Umbilical cord (tissue), 2 donors: ENCODE measurements at places on chromosomes 3 and 15.
A peak's percentile ranks its signal among the peaks of the same experiment; 100 is the strongest.

DNA sequence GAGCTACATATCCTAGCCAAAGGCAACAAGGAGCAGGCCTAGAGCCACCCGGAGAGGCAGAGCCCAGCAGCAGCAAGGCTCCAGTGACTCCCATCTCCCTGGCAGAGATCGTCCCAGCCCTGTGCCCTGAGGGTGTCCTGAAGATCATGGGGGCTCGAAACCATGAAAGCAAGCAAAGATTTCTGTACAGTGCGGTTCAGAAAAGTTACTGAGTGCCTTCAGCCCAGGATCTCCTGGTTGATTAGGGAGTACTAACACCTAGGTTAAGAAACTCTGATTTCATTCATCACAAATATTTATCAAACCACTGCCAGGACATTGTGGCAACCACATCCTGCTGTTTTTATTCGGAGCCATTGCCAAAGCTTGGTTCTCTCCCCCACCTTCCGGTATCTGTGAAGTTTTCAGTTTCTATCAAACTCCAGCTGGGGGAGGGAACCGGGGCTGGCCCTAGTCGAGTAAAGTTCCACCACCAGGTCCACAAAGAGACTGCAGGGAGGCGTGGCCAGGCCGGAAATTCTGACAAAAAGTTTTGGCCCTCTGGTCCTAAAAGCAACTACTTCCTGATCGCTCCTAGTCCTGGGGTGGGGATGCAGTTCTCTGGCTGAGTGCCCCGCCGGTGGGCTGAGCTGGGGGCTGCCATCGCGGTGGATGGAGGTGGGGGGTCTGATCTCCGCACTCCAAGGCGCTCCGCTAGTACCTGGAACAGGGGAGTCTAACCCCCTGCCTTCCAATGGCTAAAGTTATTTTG, 1.2 kb downstream of the RAB43 start:
- peak; percentile 92 for DNase-seq

DNA sequence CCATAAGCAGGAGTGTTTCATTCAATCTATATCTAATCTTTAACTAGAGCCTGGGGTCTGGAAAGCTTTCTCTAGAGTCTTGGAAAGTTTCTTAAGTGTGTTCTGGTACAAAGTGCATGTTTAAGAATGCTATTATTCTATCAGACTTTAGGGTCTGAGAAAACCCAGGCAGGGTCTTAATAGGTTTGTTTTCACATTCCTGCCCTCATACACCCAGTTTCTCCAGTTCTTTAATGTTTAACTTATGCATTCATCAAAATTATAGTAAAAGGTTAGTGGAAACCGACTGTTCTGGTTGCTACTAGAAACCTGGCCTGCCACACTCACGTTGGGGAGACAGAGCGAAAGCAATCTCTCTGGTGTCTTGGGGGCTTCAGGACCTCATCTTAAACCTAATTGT, 102.9 kb upstream of the WDR72 start:
- no peak for DNase-seq

DNA sequence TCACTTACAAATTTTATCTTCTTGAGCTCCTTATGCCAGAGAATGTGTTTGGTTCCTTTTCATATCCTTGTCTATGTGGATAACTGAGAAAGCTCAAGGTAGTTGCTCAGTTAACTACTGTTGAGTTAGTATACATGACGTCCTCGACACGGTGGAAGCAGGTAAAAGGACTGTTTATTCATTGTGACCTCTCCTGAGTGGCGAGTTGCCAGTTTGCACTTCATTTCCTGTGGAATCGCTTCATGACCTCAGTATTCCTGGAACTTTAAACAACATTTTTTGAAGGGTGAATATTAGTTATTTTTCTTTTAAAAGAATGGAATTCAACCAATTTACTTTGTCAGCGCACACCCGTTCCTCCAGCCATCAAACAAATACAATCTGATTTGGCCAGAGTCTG, 1.2 kb upstream of the TPRG1 start:
- DNase-seq: no peak

DNA sequence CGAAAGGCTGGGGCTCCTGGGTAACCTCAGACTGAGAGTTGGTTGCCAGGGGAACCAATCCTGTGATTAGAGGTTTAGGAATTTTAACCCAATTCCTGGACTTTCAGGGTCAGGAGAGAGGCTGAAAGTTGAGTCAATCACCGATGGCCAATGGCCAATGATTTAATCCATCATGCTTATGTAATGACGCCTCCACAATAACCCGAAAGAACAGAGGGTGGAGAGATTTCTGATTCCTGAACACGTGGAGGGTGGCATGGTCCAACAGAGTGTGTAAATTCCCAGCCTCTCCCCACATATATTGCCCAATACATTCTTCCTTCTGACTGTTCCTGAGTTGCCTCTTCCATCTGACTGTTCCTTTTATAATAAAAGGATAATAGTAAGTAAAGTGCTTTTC, 137.2 kb upstream of the CBLB start:
- no peak for DNase-seq

DNA sequence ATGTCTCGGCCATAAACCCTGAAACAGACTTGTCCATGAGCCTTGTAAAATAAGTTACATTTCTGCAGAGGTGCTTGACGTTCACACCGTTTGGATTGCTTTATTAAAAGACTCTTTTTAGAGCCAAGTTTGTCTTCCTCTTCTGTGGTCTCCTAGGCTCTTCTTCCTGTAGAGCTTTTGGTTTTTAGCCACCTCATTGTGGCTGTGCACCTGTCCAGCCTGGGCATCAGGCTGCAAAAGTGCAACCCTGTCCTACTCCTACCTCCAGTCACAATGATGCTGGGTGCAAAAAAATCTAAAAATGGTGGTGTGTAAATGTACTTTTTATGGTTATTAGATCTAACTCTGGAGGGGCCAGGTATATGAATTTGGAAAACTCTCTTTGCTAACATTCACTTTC, 2.8 kb upstream of the RIOX2 start:
- no peak for DNase-seq

DNA sequence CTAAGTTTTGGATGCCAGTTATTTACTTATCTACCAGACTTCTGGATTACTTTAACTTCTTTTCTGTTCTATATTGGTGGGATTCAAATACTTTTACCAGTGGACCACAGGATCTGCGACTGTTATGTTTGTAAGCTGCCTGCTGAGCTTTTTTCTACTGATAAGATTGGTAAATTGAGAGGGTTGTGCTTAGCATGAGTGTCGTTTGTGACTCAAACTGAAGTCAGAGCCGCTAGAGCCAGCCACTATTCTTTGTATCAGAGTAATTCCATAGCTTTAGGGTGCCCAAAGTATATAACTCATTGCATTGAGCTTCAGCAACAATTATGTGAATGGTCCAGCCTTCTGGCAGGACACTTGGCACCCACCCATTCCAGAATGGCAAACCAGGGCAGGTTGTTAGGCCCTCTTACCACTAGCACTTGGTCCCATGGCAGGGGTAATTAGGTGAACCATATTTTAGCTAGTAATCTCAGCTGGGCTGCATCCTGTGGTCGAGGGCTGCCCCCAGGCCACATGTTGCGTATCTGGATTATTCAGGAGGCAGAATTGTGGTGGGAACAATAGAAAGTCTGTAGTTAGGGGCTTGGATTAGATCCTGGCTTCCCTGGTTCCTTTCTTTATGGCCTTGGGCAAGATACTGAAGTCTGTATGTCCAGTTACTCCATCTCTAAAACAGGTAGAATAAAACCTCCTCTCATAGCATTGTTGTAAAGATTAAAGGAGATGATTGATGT, 6.0 kb downstream of the PLCL2 start:
- no peak for DNase-seq

GRCh38 chr3:113103588-113103987, 107.8 kb upstream of the BOC start:
- no peak for DNase-seq

DNA sequence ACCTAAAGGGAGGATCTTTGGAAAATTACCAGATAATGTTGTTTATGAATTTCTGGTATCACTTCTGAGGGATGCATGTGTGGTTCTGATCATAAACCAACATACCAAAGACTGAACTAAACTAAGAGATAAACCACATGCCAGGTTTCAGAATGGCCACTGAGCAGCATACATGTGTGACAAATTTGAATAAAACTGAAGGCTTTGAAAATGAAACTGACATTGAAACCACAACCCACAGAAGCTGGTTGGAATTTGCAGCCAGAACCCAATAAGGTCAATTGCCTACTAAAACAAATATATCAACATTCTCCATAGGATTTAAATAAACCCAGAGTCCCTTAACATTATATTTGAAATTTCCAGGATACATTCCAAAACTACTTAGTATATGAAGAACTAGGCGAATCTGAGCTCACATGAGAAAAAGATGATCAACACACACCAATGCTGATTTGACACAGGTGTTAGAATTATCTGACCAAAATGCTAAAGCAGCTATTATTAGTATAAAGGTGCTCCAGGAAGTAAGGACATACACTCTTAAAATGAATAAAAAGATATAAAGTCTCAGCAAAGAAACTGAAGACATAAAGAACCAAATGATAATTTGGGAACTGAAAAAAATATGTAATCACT, 125.0 kb downstream of the ZNF280D start:
- DNase-seq: no peak

GRCh38 chr3:14127516-14128161, 2.8 kb downstream of the TMEM43 start:
- DNase-seq: no peak

DNA sequence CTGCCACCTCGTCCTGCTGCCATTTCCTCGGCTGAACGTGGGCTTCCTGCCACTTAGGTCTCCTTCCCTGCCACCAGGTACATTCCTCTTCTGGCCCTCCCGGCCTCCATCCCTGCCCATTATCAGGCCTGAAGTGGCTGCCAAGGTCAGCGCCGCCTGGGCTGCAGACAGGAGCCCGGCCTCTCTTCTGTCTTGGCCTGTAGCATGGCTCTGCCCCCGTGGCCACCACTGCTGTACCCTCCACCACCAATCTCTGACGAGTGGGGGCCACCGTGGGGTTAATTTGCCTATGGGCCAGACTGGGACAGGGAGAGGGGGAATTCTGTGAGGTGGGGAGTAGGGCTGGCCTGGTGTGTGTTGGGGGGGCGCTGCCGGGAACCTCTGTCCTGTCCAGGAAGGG, 2.0 kb upstream of the BAHD1 start:
- no peak for DNase-seq

DNA sequence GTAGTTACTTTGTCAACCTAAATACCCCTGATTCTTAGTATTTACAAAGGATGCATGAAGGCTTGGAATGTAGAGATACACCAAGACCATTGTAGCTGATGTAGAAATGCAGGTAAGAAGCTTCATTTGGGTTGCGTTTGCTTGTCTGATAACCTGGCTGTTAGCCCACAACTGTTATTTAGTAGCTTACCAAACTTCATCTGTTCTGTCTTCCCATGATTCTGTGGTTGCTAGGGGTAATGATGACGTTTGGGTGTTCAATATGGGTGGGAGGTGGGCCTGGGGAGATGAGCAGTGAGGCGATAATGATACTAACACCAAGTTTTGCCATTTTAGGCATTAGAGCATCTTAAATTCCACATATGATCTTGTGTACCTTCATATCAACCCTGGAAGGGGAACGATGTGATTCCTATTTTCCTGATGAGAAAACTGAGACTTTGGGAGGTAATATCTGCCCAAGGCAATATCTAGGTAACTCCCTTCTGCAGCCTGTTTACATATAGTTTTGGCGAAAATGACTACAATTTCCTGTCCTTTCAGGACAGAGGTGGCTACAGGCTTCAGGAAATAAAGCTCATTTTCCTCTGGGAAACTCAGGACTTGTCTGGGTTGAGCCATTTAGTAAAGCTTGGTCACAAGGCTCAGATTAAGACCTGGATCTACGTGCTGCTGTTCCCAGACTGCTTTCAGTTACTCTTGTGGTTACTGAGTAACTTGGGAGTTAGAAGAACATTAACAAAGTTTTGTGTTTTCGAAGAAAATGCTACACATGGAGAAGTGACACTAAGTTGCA, 26.8 kb downstream of the FNDC3B start:
- DNase-seq: peak; percentile 56

DNA sequence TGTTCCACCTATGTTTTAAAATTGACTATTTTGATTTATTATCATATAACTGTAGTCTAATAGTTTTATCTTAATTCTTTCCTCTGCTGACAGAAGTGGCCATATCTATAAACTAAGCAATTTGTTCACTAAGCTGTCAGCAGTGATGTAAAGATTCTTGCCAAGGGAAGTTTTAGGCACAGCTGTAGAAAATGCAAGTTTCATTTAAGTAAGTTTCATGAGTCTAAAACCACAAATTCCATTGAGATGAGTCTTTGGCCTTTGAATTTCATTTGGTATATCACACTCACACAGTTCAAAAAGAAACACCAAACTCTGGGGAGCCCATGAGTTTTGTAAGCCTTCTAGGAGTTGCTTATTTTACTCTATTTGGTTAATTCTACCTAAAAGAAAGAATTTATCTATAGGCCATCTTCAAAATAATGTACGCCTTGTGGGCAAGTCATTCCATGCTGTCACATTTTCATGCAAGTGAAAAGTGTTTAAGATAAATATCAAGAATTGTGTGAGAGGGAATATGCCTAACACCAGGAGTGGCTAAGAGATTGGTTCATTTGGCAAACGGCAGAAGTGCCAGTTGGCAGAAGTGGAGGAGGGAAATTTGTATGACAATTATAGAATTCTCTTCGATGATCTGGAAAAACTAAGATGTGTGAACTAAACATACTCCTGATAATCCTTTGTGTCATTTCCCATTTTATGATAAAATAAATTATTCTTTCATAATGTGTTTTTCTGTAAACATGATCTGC, 292.9 kb downstream of the ZIC4 start:
- DNase-seq: peak; percentile 48

GRCh38 chr15:57555270-57555669, 36.4 kb upstream of the MYZAP start:
- no peak for DNase-seq

GRCh38 chr3:195800240-195800639, 11.5 kb downstream of the MUC4 start:
- no peak for DNase-seq

DNA sequence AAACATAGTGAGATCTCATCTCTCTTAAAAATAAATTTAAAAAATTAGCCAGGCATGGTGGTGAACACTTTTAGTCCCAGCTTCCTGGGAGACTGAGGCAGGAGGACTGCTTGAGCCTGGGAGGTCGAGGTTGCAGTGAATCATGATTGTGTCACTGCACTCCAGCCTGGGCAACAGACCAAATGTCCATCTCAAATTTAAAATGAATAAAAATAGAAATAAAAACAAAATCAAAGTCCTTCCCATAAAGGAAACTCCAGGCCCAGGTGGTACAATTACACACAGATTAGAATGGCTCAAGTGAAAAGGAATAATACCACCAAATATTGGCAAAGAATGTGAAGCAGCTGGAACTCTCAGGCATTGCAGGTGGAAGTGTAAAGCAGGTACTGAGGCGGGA, 19.3 kb upstream of the ATP10A start:
- no peak for DNase-seq
